ENCODE measurements at places on chromosomes 5 and 9.
A peak's percentile ranks its signal among the peaks of the same experiment; 100 is the strongest.

- no peak for DNase-seq
Observed at GRCh38 chr9:128684065-128684324, 5.0 kb upstream of the SET start.

DNA sequence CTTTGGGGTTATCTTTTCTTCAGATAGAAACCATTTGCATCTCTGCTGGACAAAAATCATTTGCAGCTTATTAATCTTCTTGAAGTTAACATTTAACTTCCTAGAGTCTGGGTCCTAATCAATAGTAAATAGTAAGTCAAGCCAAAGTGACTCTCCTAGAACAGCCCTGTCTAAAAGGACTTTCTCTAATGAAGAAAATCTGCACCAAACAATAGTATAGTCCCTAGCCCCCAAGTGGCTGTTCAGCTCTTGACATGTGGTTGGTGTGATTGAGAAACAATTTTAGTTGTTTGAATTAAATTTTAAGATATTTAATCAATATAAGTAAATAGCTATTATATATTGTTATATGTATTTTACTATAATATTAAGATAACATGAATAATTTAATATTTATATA lies 64.6 kb upstream of the SHB start:
- no peak for DNase-seq

- peak; percentile 52 for DNase-seq
Observed at GRCh38 chr5:95808686-95809413, 13.7 kb downstream of the GLRX start.

DNA sequence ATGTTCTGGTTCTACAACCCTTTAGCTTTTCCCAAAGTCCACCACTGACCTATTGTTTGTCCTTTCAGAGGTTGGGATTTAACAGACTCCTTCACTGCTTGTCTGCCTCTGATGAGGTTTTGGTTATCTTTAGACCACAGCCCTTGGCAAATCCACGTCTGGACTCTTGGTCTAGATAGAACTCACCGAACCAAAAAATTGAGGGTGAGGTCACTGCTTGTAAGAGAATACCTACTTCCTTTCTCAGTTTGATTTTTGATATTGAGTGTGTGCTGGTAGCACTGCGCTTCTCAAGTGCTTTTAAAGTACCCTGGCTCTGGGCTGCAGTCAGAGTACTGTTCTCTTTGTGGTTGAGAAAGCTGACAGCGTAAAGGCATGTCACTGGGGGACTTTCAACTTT lies 61.7 kb downstream of the JMY start:
- DNase-seq, result no peak

- DNase-seq, result no peak
Observed at GRCh38 chr5:89168766-89169165, 285.8 kb upstream of the MEF2C start.

DNA sequence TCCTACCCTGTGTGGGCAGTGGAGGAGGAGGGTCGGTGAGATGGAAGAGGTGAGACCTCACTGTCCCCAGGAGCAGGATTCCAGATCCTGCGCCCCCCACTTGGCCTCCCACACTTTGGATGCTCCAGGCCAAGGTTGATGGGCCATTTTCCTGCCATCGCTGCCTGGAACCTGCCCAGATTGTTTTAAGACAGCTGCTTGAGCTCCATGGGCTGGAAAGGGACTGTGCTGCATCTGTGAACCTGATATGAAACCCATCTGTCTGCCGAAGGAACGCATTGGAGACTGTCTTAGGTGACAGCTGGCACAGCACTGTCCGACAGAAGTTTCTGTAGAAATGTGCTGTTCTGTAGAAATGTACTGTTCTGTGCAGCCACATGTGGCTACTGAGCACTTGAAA lies 72.7 kb upstream of the SLC25A48 start:
- no peak for DNase-seq

Data from activated CD8-positive, alpha-beta memory T cell treated with anti-CD3 and anti-CD28 coated beads for 4 hours (primary cell).